Right renal cortex interstitium (tissue), 3 donors: ENCODE measurements at places on chromosomes 1 and 21.

DNA sequence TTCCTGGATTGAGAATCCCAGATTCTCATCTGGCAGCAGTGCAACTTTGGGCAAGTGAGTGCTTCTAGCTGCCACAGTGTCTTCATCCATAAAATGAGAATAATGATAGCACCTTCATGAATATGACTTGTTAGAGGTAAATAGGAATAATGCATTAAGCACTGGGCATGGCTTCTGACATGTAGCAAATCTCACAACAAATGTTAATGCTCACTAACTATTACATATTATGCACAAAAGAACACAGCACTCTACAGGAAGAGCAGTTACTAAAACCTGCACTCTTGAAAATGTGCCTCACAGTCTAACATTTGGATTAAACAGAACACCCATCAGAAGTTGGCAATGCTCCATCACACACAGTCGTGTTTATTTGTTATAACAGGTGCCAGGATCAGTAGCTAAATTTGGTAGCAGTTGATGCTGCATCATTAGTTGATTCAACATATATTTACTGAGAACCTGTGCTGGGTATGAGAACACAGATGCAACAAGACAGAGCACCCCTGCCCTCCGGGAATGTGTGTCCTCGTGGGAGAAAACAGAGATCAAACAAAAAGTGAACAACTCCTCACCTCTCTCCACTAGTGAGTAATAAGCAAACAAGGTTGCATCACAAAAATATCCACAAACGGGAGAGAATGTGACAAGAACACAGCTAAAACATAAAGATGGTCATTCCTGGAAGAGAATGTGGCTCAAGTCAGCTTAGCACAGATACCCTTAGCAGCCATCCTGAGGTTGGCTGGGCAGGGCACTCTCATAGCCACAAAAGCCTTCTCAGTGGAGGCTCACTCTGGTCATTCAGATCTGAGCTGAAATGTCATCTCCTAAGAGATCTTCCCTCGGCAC, 26.2 kb upstream of the LBR start:
- no peak for DNase-seq

- peak; percentile 45 for DNase-seq
Measured at GRCh38 chr1:44842862-44843655, at the start of gene PTCH2. Gene PTCH2, minus strand, starts transcription at chr1:44843253. Its CDS starts 321 bp downstream, at chr1:44842932.

GRCh38 chr1:216221260-216221700, 202.0 kb downstream of the USH2A start:
- peak; percentile 72 for DNase-seq

DNA sequence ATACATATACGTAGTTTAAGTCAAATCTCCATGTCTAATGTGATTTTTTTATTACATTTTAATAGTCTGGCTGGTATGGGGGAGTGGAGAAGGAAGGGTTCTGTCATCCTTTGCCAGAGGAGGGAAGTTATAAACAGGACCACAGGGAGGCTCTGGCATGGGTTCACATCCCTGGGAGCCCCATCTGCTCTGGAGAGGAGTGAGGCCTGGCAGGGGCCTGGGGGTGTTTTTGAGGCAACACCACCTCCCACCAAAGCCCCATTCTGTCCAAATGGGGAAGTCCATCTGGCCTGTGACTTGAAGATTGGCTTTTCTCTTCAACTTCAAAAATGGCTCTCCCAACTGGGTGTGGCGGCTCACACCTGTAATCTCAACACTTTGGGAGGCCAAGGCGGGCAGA, 15.8 kb downstream of the DISP3 start:
- DNase-seq, result no peak

DNA sequence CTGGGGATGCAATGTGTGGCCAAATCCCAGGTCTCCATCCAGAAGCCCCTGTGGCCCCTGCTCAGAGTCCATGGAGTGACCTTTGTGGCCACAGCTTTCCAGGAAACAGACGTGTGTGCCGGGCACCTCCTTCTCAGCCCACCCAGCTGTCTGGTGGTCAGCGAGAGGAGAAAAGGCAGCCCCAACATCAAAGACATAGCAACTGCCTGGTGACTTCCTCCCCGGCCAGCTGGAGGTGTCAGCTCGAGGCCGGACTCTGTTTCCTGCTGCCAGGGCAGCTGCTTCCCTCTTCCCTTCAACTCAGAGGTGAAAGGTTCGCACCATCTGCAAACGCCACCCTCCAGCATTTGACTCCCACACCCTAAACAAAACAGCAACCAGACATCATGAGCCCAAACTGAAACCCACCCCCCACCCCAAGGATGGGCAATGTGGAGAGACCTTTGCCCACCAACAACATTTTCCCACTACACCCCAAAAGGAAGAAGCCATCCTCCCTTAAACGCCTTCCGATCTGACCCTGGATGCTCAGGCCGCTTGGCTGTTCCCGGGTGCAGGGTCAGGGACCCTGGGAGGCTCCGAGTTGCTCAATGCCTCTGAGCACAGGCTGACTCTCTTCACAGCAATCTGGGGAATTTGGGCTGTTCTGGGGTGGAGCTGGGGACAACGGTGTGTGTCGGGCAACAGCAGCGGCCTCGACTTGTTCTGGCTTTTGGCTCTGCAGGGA, 162.3 kb downstream of the PSMG1 start:
- no peak for DNase-seq

DNA sequence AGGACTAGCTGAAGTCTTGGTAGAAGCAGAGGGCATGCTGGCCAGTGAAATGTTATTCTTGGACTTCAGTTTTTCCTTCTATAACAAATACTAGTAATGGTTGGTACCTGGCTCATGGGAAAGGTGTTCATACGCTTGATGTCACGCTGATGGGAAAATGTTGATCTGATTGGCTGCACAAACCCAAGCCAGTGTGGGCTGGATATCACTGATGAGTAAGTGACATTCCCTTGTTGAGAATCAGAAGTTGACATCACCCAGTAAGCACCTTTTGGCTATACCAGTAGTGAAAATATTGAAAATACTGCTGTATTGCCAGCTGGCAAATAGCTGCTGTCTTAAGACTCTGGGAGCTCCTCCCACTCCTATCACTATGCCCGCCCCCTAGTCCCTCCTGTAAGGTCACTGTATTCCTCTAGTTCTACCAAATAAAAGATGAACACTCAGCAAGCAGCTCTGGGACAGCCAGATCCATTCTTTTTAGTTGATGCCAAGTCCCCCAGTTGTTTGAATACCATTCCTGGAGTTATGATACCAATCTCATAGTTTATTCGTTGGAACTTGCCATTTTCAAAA, 168.2 kb downstream of the GRIK1 start:
- DNase-seq, result no peak

GRCh38 chr1:205629751-205630150, 2.1 kb downstream of the ELK4 start:
- no peak for DNase-seq

GRCh38 chr1:167798952-167799351, 77.2 kb downstream of the MPZL1 start:
- DNase-seq, result no peak
